H9 (cell line): ENCODE measurements at places on chromosomes 13 and 19. TPM values are rescaled to one million over a fixed set of nuclear protein-coding genes. Genes with fewer than 3 reads are reported as not detected.

THSD1 gene
- total RNA-seq: 0.22 and 0.26 TPM in 2 replicates

IZUMO4 gene
- total RNA-seq: 2.1 and 3.0 TPM in 2 replicates

KIR2DL4 gene
- total RNA-seq: not detected in 2 replicates

CEACAM3 gene
- not detected in 2 replicates for total RNA-seq

PCSK4 gene
- 5.8 and 9.1 TPM in 2 replicates for total RNA-seq

SCAMP4 gene
- 65.0 and 69.0 TPM in 2 replicates for total RNA-seq

FCGBP gene
- 0.13 and 0.15 TPM in 2 replicates for total RNA-seq

GRCh38 chr13:53321296-53321801 lies 292.7 kb downstream of the OLFM4 start:
- no peaks in the 10 kb centered on the region for H3K4me1 ChIP-seq
- H3K27ac ChIP-seq: no peak overlapping the region
- H3K27me3 ChIP-seq: no peaks in the 10 kb centered on the region
- H3K36me3 ChIP-seq: no peaks in the 10 kb centered on the region
- no peak overlapping the region for H3K4me3 ChIP-seq

DNA sequence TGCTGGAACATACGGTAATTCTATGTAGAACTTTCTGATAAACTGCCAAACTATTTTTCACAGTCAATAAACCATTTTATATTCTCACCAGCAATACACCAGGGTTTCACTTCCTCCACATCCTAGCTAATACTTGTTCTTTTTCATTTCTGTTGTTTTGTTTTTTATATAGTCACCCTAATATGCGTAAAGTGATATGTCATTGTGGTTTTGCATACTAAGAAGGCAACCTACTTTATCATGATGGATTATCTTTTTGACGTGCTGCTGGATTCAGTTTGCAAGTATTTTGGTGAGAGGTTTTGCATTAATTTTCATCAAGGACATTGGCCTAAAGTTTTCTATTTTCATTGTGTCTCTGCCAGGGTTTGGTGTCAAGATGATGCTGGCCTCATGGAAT lies 1384.1 kb downstream of the UQCRFS1 start:
- no peaks in the 10 kb centered on the region; the same call in 1 of the 2 replicates for H3K36me3 ChIP-seq
- no peak for DNase-seq
- no peak overlapping the region for H3K27ac ChIP-seq
- no peaks in the 10 kb centered on the region for H3K27me3 ChIP-seq
- no peak overlapping the region for H3K4me3 ChIP-seq
- no peaks in the 10 kb centered on the region for H3K4me1 ChIP-seq

DNA sequence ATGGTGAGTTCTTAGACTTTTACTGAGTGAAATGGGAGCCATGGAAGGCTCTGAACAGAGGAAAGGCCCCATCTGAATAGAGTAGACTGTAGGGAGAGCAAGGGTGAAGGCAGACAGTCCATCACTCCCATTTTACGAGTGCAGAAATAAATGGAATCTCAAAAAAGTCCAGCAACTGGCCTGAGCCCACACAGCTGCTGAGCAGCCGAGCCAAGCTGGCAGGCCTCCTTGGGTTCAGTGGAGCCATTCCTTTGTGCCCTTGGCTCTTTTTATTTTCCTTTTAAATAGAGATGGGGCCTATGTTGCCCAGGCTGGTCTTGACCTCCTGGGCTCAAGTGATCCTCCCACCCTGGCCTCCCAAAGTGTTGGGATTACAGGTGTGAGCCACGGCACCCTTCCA lies 1.0 kb upstream of the MYH14 start:
- no peaks in the 10 kb centered on the region for H3K4me1 ChIP-seq
- H3K4me3 ChIP-seq: peak overlapping the region; percentile 73; the same call in 2 of the 3 replicates
- no peaks in the 10 kb centered on the region for H3K27me3 ChIP-seq
- no peaks in the 10 kb centered on the region for H3K36me3 ChIP-seq
- no peak for DNase-seq

- no peak for DNase-seq
- H3K4me1 ChIP-seq: no peaks in the 10 kb centered on the region
- no peak overlapping the region for H3K27ac ChIP-seq
Measured at GRCh38 chr13:60410299-60410698, 13.3 kb downstream of the TDRD3 start.

DNA sequence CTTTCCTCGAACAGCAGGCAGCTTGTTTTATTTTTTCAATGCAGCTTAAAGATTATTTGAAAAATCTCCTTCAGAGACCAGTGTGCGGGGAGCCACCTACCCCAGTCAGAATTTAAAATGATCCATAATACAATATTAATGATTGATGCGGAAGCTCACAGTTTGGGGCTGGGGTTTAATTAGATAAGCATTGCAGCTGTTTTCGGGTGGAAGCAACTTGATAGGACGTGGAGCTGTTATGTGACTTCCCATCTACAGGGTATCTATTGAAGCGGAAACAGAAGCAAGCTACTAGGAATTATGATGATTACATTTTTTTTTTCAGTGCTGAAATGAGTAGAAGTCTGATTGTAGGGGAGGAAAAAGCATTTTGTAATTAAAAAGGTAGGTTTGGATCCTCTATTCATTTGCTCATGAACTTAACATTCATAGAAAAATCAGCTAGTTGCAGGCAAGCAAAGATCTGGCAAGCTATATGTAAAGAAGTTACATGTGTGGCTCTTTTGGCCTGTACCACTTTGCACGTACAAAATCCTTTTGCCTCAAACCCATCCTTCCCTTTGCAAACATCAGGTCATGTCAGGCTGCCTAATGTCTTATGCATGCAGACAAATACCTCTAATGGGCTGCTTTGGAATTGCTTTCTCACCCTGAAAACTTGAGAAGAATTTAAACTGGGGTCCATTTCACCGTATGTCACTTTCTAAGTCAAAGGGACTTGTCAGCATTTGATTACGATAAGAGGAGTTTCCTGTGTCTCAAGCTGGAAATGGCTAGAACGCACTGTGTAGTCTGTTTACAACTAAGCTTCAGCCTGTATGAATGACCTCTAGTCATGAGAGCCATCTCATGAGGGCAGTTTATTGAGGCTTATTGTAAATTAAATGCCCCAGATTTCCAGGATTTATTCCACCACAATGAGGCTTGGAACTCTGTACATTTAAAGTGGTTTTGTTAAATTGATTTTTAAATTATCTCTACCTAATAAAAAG lies 267.1 kb upstream of the TMTC4 start:
- H3K36me3 ChIP-seq: no peaks in the 10 kb centered on the region
- H3K4me1 ChIP-seq: no peaks in the 10 kb centered on the region
- H3K27ac ChIP-seq: no peak overlapping the region
- H3K27me3 ChIP-seq: no peaks in the 10 kb centered on the region

DNA sequence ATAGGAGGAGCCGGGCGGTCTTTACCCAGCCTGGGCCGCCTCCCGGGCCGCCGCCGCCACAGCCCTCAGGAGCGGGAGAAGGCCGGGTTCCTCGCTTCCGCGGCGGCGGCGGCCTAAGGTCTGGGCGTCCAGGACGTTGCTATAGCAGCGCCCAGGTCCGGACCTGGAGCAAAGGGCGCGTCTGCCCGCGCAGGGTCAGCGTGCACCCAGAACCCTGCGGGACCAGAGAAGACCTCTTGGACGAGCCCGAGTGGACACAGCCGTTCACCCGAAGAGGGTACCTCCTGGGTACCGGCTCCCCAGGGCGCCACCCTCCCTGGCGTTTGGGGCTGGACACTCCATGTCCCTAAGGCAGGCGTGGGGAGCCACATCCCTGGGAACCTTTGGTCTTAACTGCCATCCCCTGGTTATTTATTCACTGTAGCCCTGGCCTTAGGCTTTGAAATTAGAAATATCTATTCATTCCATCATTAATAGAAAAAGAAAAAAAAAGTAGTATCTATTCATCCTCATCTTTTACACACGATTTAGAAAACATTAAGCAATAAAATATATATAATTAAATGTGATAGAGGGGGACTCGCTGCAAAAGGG lies 2.4 kb downstream of the DZIP1 start:
- no peaks in the 10 kb centered on the region for H3K27me3 ChIP-seq
- H3K4me1 ChIP-seq: peaks cover 2% of the 10 kb centered on the region; the same call in 1 of the 2 replicates
- no peak overlapping the region for H3K4me3 ChIP-seq
- DNase-seq: peak; percentile 76
- H3K36me3 ChIP-seq: peaks cover 28% of the 10 kb centered on the region

- DNase-seq: no peak
- H3K36me3 ChIP-seq: peaks cover 4% of the 10 kb centered on the region; the same call in 2 of the 3 replicates
- H3K4me1 ChIP-seq: peaks cover 2% of the 10 kb centered on the region; the same call in 1 of the 2 replicates
- H3K27me3 ChIP-seq: no peaks in the 10 kb centered on the region
- no peak overlapping the region for H3K4me3 ChIP-seq
Measured at GRCh38 chr13:48853728-48854102, 122.0 kb upstream of the FNDC3A start.

- no peak overlapping the region for H3K4me3 ChIP-seq
- H3K27me3 ChIP-seq: no peaks in the 10 kb centered on the region
- H3K27ac ChIP-seq: no peak overlapping the region
- no peak for DNase-seq
- H3K4me1 ChIP-seq: no peaks in the 10 kb centered on the region
Measured at GRCh38 chr13:71079638-71080037, 787.4 kb downstream of the DACH1 start.

- H3K27ac ChIP-seq: no peak overlapping the region
- peak; percentile 73 for DNase-seq
- H3K4me1 ChIP-seq: no peaks in the 10 kb centered on the region; the same call in 1 of the 2 replicates
- peaks cover 18% of the 10 kb centered on the region; the same call in 1 of the 2 replicates for H3K27me3 ChIP-seq
Measured at GRCh38 chr19:8335343-8336071, 7.6 kb downstream of the KANK3 start.

DNA sequence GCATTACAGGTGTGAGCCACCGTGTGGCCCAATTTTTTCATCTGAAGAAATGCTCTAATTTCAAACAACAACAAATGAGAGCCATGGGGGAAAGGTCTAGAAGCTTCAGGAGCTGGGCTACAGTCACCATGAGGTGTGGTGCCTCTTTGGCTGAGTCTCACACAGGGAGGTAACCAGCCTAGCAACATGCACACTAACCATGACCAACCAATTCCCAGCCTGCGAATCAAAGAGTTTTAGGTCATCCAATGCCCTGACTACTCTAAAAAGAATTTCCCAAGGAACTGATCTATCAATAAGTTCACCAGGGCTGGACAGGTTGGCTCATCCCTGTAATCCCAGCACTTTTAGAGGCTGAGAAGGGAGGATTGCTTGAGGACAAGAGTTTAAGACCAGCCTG lies 29.9 kb downstream of the PBX4 start:
- no peaks in the 10 kb centered on the region for H3K36me3 ChIP-seq
- H3K4me1 ChIP-seq: peaks cover 10% of the 10 kb centered on the region; the same call in 1 of the 2 replicates
- no peak overlapping the region for H3K4me3 ChIP-seq

DNA sequence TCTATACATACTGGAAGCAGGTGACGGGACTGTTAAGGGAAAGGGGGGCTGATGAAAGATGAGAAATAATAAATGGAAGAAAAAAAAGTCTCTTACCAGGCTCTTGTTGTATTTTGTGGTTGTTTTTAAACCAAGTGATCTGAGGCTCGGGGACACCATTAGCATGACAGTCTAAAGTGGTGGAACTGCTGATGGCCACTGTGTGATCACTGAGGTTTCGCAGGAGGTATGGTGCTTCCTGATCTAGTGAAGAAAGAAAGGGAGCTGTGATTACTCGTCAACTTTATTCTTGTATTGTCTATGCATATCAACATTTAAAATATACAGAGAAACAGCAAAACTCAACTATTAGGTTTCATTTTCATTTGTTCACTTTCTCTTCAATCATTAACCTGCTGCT lies 110.1 kb downstream of the FLT1 start:
- no peak for DNase-seq
- H3K27ac ChIP-seq: no peak overlapping the region

- no peaks in the 10 kb centered on the region for H3K4me1 ChIP-seq
- no peak overlapping the region for H3K4me3 ChIP-seq
- no peak overlapping the region for H3K27ac ChIP-seq
- H3K27me3 ChIP-seq: no peaks in the 10 kb centered on the region
- no peaks in the 10 kb centered on the region for H3K36me3 ChIP-seq
- DNase-seq: no peak
Measured at GRCh38 chr19:31270897-31271296, 78.3 kb downstream of the TSHZ3 start.

GRCh38 chr13:84263354-84264069 lies 381.2 kb upstream of the SLITRK1 start:
- H3K4me1 ChIP-seq: no peaks in the 10 kb centered on the region
- H3K36me3 ChIP-seq: no peaks in the 10 kb centered on the region
- no peak for DNase-seq
- H3K4me3 ChIP-seq: no peak overlapping the region

- no peaks in the 10 kb centered on the region for H3K4me1 ChIP-seq
- H3K27me3 ChIP-seq: no peaks in the 10 kb centered on the region; the same call in 1 of the 2 replicates
- H3K4me3 ChIP-seq: no peak overlapping the region
- DNase-seq: no peak
Measured at GRCh38 chr19:29537601-29538000, 11.8 kb downstream of the VSTM2B start.

DNA sequence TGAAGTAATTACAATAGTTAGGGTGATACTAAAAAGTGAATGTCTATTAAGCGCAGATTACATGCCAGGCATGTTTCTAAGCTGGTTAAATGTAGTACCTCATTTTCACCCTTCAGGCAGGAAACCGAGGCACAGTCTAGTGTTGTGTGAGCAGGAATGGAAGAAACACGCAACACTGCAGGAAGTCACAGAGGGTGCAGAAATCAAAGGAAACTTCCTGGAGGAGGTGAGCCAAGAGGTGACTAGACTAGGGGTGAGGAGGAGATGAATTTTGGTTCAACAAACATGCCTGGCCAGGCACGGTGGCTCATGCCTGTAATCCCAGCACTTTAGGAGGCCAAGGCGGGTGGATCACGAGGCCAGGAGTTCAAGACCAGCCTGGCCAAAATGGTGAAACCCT lies 41.8 kb downstream of the ZNF473 start:
- no peaks in the 10 kb centered on the region for H3K4me1 ChIP-seq
- H3K4me3 ChIP-seq: no peak overlapping the region
- H3K27me3 ChIP-seq: no peaks in the 10 kb centered on the region
- H3K27ac ChIP-seq: no peak overlapping the region
- peaks cover 2% of the 10 kb centered on the region; the same call in 1 of the 3 replicates for H3K36me3 ChIP-seq

GRCh38 chr19:23521471-23521870 lies 126.2 kb upstream of the ZNF91 start:
- no peak overlapping the region for H3K27ac ChIP-seq
- H3K36me3 ChIP-seq: no peaks in the 10 kb centered on the region; the same call in 1 of the 2 replicates
- no peaks in the 10 kb centered on the region for H3K4me1 ChIP-seq
- no peaks in the 10 kb centered on the region for H3K27me3 ChIP-seq
- no peak for DNase-seq

- H3K4me3 ChIP-seq: no peak overlapping the region
- no peaks in the 10 kb centered on the region for H3K4me1 ChIP-seq
- H3K27me3 ChIP-seq: no peaks in the 10 kb centered on the region
- no peak overlapping the region for H3K27ac ChIP-seq
- no peaks in the 10 kb centered on the region; the same call in 2 of the 3 replicates for H3K36me3 ChIP-seq
Measured at GRCh38 chr19:50173127-50173526, 10.0 kb upstream of the IZUMO2 start.

DNA sequence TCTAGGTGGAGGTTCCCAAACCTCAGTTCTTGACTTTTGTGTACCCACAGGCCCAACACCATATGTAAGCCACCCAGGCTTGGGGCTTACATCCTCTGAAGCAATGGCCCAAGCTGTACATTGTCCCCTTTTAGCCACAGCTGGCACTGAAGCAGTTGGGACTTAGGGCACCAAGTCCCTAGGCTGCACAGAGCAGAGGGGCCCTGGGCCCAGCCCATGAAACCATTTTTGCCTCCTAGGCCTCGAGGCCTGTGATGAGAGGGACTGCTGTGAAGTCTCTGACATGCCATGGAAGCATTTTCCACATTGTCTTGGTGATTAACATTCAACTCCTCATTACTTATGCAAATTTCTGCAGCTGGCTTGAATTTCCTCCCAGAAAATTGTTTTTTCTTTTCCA lies 30.2 kb downstream of the ING1 start:
- DNase-seq: no peak
- 0 out of 2 replicates have a peak, but pooled peaks cover 2% of the 10 kb centered on the region for H3K4me1 ChIP-seq
- H3K27me3 ChIP-seq: no peaks in the 10 kb centered on the region
- H3K36me3 ChIP-seq: peaks cover 36% of the 10 kb centered on the region
- no peak overlapping the region for H3K4me3 ChIP-seq
- no peak overlapping the region for H3K27ac ChIP-seq
